Right atrium auricular region (tissue), 2 donors: ENCODE measurements at places on chromosomes 12 and 14. TPM values are rescaled to one million over a fixed set of nuclear protein-coding genes. Genes with fewer than 3 reads are reported as not detected.

DNA sequence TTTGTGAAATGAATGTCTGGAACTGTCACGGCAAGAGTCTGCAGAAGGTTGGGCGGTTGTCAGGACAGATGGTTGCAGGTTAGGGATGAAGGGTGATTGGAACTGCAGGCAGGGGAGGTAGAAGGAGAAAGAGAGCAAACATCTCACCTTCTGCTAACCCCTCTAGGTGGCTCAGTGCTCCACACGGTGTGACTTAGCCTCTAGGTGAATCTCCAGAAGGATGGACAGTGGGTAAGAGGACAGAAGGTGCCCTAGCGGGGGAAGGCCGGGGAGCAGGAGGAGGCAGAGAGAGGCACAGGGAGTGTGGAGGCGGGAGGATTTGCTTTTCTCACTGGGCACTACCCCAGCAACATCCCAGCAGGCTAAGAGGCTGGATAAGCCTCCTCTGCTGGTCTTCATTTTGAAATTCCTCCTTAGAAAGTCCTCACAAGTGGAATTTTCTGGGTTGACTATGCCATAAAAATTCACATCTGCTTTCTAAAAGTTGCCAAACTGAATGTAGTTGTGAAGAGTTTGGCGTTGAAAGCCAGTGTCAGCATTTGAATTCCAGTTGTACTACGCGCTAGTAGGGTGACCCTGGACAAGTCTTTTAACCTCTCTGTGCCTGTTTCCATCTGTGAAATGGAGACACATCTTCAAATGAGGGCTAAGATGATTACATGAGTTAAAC is 10.7 kb upstream of the GPR68 start:
- no peak for DNase-seq

DNA sequence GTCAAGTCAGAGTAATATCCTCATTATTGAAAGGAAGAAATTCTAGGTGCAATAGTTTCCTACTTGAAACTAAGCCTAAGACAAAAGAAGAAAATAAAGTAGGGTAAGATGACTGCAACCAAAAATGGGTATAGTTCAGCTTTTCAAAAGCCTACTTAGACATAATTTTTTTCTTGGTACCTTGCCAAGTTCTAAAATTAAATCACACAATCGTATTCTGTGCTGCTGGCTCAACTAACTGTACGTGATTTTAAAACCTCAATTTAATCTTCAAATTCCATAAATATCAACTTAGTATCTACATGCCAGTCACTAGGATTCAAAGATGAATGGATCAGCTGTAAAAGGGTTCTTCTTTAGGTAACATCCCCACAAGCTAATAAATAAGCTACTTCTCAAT is 56.9 kb downstream of the SCAF11 start:
- DNase-seq = no peak

Gene B4GALNT1
- total RNA-seq = 3.5 TPM

DNA sequence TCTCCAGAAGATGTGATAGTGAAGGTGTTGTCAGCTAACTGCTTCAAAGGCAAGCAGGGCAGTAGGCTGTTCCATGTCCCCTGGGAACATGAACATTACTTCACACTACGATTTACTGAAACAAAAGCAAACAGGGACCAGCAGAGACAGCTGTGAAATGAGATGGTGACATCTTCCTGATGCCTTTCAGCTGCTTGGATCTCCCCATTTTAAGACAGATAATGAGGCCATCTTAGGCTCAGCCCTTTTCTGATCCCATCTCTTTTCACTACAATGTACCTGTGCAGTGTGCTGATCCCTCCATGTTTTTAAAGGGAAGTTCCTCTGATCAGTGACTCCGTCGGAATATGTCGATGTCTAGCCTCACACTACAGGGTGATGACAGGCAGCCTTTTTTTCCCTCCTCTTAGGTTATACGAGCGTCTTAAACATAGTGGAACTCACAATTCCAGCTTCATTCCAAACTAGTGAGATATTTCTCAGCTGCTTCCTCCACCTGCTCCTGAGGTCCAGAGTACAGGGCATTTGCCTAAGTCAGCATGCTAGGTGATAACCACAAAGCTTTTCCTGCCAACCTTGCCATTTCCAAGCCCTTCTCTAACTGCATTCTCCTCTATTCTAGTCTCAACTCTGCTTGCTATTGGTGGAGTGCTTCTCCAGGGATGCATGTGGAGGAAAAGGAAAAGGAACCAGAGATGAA is 87.6 kb upstream of the EGLN3 start:
- no peak for DNase-seq

GRCh38 chr12:26726956-26727355 is 106.0 kb downstream of the ITPR2 start:
- no peak for DNase-seq
